Calu3 (cell line): ENCODE measurements at places on chromosomes 7 and 10.

DNA sequence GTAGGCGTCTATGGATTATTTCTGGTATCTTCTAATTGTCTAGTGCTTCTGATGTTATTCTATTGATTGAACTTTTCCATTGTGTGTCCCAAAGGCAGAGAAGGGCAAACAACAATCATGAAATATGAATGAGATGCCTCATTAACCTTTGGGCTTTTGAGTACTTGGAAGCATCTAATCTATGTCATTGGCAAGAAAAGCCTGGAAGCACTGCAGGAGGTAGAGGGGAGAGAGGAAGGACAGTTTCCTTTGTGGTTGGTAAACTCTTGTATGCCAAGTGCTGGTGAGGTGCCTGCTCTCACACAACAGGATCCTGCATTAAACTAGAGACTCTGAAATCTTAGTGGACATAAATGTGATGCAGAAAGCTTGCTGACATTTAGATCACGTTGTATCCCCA, 155.2 kb upstream of the TPK1 start:
- no peak for DNase-seq

DNA sequence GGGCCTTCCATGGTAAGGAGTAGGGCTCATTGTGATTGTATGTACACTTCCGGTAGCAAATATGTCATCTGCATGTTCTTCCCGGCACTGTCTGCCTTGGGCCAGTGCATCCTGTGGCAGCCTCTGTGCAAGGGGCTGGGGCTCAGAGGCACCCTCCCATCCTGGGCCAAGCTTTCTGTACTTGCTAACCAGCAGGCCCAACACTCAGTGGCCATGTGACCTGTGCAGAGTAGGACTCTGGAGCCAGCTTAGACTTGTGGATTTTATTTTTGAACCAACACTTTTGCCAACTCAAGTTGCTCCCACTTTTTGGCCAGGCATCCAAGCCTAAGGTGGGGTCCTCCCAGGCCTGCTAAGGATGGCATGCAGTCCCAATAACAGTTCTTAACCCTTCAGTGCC, 25.0 kb downstream of the LDB3 start:
- no peak for DNase-seq

- DNase-seq, result peak; percentile 96
These were observed 21.4 kb downstream of the GPR146 start for GRCh38 chr7:1065585-1066241.

- no peak for DNase-seq
These were observed 98.3 kb downstream of the FOXL3 start for GRCh38 chr7:388023-388960.

- no peak for DNase-seq
These were observed 37.5 kb upstream of the PIK3CG start for GRCh38 chr7:106827626-106828025.

GRCh38 chr10:5595994-5596471, 70.4 kb downstream of the ASB13 start:
- DNase-seq, result peak; percentile 28

GRCh38 chr7:50728184-50728583, 54.5 kb downstream of the GRB10 start:
- no peak for DNase-seq

GRCh38 chr10:74189999-74190421, 39.0 kb downstream of the ADK start:
- peak; percentile 59 for DNase-seq

DNA sequence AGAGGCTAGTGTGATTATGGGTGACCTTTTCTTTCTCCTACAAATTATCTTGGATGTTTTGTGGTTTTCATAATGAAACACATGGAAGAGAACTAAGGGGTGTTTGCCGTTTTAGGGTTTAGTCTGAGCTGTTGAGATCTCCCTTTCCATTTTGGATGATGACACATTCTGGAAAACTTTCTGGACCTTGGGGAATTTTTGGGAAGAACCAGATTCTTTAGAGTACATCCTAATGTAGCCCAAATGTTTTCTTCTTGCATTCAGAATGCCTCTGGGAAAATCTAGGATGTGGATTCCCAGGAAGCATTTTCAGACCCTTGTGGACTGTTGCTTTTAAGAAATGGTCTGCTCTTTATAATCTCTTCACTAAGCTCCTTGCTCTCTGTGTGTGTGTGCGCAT, 165.7 kb downstream of the SORCS3 start:
- DNase-seq, result no peak

- no peak for DNase-seq
These were observed 675.0 kb upstream of the ANKRD30A start for GRCh38 chr10:36450380-36450779.

- no peak for DNase-seq
These were observed 16.9 kb downstream of the CUZD1 start for GRCh38 chr10:122828716-122829255.

- peak; percentile 61 for DNase-seq
These were observed 4.7 kb upstream of the SPAG6 start for GRCh38 chr10:22340329-22341189.

DNA sequence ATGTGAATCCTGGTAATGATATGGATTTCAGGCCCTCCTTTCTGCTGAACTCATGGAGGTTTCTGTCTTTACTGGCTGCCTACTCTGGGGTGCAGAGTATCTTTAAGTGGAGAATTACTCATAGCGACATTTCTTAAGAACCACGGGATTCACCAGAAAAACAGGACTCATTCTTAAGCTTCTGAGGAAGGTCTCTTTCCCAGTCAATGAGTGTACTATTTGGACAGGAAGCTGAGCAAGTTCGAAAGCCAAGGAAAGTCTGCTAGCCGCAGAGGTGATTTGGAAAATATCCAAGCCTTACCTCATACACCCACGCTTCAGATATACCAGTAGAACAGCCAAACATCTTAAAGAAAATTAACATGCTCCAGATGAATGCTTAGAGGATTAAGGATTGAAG, 377.6 kb upstream of the MYO3A start:
- peak; percentile 56 for DNase-seq

- no peak for DNase-seq
These were observed 434.3 kb downstream of the PLXNA4 start for GRCh38 chr7:132142006-132142405.

GRCh38 chr7:123569352-123570010, 11.9 kb upstream of the NDUFA5 start:
- DNase-seq, result no peak

GRCh38 chr7:45216622-45217165, 59.1 kb downstream of the RAMP3 start:
- DNase-seq, result no peak

- no peak for DNase-seq
These were observed 109.6 kb downstream of the WDR11 start for GRCh38 chr10:120960725-120961124.

DNA sequence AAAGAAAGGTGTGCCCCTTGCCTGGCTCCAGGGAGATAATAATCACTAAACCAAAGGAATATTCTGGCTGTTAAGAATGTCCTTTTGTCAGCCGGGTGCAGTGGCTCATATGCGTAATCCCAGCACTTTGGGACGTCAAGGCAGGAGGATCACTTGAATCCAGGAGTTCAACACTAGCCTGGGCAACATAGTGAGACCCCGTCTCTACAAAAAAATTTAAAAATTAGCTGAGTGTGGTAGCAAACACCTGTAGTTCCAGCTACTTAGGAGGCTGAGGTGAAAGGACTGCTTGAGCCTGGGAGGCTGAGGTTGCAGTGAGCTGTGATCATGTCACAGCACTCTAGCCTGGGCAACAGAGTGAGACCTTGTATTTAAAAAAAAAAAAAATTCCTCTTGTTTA, 74.1 kb downstream of the HERC4 start:
- DNase-seq, result no peak

DNA sequence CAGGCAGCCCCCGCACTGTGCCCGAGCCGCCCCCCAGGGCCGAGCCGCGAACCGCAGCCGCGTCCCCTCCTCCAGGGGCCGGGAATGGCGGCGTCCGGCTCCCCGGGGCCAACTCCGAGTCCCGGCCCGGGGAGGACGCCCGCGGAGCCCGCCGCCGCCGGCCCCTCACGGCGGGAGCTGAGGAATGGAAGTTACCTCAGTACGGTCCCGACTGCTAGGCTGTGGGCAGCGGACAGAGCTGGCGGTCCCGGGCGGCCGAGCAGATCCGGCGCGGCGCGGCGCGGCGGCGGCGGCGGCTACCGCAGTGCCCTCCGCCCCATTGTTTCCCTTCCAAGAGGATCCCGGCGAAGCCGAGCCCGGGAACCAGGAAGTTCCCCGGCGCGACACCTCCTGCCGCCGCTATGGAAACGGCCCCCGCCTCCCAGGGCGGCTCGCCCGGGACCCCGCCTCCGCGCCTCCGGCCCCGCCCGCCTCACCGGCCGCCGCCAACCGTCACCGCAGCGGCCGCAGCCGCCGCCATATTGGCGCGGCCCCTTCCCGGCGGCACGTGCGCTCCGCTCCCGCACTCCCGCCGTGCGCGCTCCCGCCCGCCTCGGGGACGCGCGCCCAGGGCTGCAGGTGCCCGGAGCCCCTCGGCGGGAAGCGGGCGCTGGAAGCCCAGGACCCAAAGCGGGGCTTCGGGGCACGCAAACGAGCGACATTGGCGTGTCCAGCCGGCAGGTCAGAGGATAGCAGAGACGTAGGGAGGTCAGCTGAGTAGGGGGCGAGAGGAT, at the start of gene USP6NL:
Gene USP6NL (minus strand): TSS at position 403 of the 773 bp plus-strand sequence. CDS start 14,016 bp downstream, outside the sequence.
- peak; percentile 96 for DNase-seq

- no peak for DNase-seq
These were observed 207.6 kb upstream of the AOAH start for GRCh38 chr7:36931892-36932291.

DNA sequence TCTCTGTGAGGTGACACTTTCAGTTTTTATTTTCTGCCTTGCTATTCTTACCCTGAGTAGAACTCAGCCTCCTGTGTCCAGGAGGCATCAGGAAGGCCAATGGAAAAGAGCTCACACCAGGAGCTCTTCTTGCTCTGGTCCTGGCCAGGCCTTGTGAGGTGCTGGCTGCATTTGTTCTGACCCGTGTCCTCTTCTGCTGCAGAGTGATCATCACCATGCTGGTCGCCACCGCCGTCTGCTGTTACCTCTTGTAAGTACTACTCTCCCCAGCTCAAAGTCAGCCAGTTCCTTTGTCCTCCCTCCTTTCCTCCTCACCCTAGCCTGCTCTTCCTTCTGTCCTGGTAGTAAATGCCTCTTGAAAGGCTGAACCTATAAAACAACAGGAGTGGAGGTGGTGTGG, 1.6 kb downstream of the ATP6V0E2 start:
- DNase-seq, result no peak

GRCh38 chr10:22159979-22160378, 57.8 kb downstream of the EBLN1 start:
- DNase-seq, result no peak

DNA sequence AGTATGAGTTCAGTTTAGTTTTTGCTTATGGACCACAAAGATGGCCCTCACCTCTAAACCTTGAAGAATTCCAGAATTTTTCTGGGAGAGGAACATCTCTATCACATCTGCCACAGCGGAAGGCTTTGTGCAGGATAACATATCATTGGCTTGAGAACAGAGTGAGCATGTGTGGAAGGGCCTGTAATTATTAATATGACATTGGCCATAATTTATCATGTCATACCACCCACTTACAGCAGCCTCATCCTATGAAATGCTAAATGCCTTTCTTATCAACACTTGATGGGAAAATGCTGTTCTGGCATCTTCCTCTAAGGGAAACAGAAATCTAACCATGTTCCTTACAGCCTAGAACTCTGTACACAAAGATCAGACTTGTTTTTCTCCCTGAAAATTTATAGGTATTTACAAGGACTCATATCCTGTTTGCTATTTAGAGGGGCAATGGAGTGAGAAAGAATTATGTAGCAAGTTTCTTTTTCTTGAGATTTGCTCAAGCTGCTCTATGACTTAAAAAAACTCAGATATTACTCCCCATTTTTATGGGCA, 817.3 kb downstream of the LRMDA start:
- no peak for DNase-seq

GRCh38 chr10:35762311-35763030, 120.4 kb upstream of the FZD8 start:
- DNase-seq, result no peak

- DNase-seq, result no peak
These were observed 43.9 kb downstream of the HIP1 start for GRCh38 chr7:75694638-75695399.

- no peak for DNase-seq
These were observed 153.6 kb downstream of the HDAC9 start for GRCh38 chr7:18648849-18649758.

GRCh38 chr10:35161906-35162305, 35.3 kb downstream of the CREM start:
- no peak for DNase-seq

DNA sequence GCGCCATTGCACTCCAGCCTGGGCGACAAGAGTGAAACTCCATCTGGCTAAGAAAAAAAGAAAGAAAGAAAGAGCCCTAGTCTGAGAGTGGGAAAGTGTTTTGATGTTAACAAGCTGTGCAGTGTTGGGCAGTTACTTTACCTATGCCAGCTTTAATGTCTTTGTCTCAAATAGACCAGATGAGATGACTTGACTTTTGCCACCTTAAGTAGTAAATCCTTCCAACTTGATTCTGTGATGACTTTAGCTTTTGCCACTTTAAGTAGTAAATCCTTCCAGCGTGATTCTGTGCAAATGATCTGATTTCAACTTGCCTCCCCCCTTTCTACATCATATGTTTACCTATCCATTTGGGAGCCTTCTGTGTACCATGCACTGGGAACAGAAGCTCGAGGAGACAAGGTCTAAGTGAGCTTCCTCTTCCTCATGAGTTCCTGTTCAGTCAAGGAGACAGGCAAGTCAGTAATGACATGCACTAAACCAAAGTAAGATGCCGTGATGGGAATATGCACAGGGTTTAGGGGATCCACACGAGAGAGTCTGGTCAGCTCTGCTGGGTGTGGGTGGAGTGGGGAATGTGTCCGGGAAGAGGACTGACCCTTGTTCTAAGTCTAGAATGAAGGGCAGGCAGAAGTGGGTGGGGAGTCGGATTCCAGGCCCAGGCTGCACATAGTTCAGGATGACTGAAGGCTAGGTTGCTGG, 17.2 kb downstream of the INPP5F start:
- DNase-seq, result no peak

DNA sequence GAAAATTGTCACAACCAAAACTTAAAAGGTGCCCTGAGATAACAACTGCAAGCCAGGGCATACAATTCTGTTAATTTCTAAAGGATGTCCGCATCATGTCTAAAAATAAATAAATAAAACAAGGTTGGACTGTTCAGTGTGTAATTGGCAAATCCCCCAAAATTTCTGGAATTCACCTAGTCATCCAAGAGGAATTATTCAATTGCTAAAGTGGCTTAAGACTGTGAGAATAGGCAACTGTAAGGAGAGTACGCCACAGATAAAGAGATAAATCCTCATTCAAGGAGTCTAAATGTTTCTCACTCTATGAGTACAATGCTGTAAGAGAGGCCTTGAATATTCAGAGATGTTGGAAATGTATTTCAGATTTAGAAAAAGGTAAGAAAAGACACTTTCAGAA, 37.2 kb downstream of the PIK3AP1 start:
- no peak for DNase-seq

DNA sequence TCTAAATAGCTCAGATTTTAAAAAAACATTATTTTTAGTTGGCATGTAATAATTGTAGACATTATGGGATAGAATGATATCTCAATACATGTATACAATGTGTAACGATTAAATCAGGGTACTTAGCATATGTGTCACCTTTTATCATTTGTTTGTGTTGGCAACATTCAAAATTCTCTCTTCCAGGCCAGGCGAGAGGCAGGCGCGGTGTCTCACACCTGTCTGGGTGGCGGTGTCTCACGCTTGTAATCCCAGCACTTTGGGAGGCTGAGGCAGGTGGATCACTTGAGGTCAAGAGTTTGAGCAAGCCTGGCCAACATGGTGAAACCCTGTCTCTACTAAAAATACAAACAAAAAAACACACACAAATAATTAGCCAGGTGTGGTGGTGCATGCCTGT, 151.7 kb downstream of the RTKN2 start:
- DNase-seq, result peak; percentile 57
